A549 treated with dexamethasone at 1 μM for 4 hours (cell line): ENCODE measurements at places on chromosomes 4 and X. TPM values are rescaled to one million over a fixed set of nuclear protein-coding genes. Genes with fewer than 3 reads are reported as not detected.

Gene FAM114A1
- 23.2 to 39.7 TPM (median 37.5 TPM) in 5 replicates for total RNA-seq

Gene PDK3
- total RNA-seq, result 4.3 to 4.9 TPM (median 4.8 TPM) in 5 replicates

Gene MAGEA12
- total RNA-seq, result 0.11 to 0.15 TPM (median 0.13 TPM) in 5 replicates

Gene CD38
- total RNA-seq, result 8.9 to 17.6 TPM (median 14.4 TPM) in 5 replicates

Gene C4orf36
- 0.73 to 1.7 TPM (median 1.2 TPM) in 5 replicates for total RNA-seq

Gene BMX
- total RNA-seq, result not detected in 5 replicates

Gene PRSS12
- total RNA-seq, result 0.18 to 0.39 TPM (median 0.31 TPM) in 5 replicates

Gene GLRA2
- total RNA-seq, result not detected in 5 replicates

Gene APEX2
- 23.6 to 30.7 TPM (median 29.1 TPM) in 5 replicates for total RNA-seq

Gene NUDT11
- total RNA-seq, result 2.6 to 3.2 TPM (median 3.0 TPM) in 5 replicates

Gene FAM47E
- total RNA-seq, result 0.08 to 0.36 TPM (median 0.22 TPM) in 5 replicates

Gene TRAM1L1
- 0.50 to 0.69 TPM (median 0.55 TPM) in 5 replicates for total RNA-seq

Gene CYBB
- 0.02 to 0.09 TPM (median 0.04 TPM) in 5 replicates for total RNA-seq

Gene RNF175
- total RNA-seq, result not detected in 5 replicates

Gene ADAM29
- total RNA-seq, result not detected in 5 replicates

Gene RASGEF1B
- total RNA-seq, result 0.04 to 0.05 TPM (median 0.05 TPM) in 4 of 5 replicates, not detected in the other

Gene BEX4
- 1.7 to 2.9 TPM (median 2.2 TPM) in 5 replicates for total RNA-seq

Gene HPGDS
- total RNA-seq, result not detected in 5 replicates

Gene BTK
- 0.12 to 0.20 TPM (median 0.20 TPM) in 4 of 5 replicates, not detected in the other for total RNA-seq

Gene FAT1
- 160 to 191 TPM (median 183 TPM) in 5 replicates for total RNA-seq

Gene LRRC66
- 0.05 to 0.18 TPM (median 0.10 TPM) in 5 replicates for total RNA-seq

Gene GASK1B
- total RNA-seq, result 0.44 to 0.51 TPM (median 0.47 TPM) in 5 replicates

Gene COX7B2
- total RNA-seq, result not detected in 5 replicates
